ENCODE measurements at places on chromosomes 11 and 22.
A peak's percentile ranks its signal among the peaks of the same experiment; 100 is the strongest.

GRCh38 chr11:26623076-26623659 is 51.1 kb upstream of the MUC15 start:
- DNase-seq = no peak

- DNase-seq = no peak
Observed at GRCh38 chr22:38315823-38316363, 1.3 kb downstream of the CSNK1E start.

- no peak for DNase-seq
Observed at GRCh38 chr11:93542811-93543229, 371 bp downstream of the SMCO4 start.

DNA sequence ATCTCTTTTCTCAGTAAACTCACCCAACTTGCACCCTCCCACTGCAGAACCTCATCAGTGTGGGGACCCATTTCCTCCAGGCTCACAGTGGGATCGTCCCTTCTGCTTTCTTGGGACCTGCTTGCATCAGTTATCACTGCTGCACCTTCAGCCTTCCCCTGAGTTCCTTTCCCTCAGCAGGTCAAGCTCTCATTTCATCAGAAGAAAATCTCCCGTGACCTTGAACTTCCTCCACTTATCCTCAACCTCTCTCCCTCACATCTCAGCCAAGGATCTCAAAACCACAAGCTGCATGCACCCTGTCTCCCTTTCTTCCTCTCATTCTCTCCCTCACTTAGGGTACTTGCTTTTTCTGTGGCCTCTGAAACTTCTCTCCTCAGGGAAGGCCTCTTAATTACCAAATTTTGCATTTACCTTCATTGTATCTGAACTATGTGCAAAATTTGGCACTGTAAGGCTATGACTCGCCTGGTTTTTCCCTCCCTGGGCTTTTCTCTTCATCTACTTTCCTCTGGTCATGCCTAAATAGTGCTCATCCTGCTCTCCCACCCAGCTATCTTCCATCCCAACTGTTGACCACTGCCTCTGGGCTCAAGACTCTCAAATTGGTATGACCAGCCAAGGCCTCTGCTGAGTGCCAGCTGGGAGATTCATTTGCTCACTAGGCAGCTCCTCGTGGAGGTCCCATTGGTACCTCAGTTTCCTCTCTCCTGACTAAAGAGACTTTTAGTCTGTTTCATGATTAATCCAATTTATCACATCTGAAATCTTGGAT is 2.7 kb upstream of the RCE1 start:
- no peak for DNase-seq

DNA sequence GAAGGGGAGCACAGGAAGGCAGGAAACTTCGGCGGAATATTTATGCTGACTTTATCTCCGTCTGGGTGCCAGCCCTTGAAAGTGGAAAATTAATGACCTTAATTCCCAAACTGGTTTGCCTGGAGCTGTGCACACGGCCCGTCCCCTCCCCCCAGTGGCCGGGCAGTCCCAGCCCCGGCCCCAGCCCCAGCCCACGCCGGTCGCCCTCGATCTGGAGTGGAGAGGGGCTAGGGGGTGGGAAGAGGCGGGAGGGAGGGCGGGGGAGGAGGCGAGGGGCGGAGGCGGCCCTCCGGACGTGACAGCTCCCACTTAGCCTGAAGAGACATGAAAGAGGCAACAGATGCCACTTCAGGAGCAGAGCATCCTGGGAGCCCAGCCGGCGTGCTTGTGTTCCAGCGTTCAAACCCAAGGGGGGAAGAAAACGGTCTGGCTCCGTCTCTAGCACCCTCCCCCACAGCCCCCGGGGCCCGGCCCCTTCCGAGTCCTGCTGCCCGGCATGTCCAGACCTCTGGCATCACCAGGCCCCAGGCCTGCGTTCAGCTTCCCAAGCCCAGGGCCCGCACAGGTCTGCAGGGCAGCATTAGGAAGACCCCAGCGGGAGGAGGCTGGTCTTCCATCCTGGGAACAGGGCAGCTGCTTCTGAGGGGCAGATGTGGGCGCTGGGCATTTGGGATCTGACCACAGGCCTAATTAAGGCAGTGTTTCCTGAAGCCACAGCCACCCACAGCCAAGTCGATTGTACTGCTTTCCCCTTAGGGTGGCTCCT is 20.0 kb upstream of the LMO1 start:
- no peak for DNase-seq

GRCh38 chr11:109130910-109131309 is 291.1 kb upstream of the C11orf87 start:
- DNase-seq = no peak

GRCh38 chr11:100908746-100909145 is 220.9 kb downstream of the PGR start:
- DNase-seq = no peak

- DNase-seq = no peak
Observed at GRCh38 chr11:117962826-117963225, 23.4 kb upstream of the IL10RA start.

DNA sequence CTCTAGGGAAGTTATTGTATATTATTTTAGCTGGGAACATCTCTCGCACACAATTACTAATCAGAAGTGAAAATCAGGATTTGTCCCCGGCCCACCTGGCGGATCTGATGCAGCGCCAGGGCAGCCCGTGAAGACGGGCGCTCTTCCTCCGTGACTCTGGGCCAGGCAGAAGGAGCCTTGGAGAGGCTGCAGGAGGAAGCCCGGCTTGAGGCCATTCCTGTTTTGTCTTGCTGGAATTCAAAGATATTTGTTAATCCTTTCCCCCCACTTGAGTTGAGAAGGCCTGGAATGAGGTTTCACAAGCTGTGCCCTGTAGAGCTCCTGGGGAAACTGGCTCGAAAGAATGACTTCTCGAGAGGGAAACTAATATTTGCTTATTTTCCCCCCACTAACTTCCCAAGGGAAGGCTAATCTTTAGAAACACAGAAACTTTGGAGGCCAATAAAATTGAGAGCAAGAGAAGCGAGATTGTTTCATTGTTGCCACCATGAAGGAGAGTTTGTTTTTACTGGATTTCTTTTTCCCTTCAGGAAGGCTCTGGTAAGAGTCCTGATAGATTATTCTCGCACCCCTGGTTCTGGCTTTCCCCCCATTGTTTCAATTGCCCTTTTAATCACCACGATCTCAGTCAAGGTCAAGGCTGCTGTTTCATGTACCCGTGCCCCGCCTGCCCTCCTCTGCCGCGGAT is 92.8 kb upstream of the SEPTIN5 start:
- no peak for DNase-seq

DNA sequence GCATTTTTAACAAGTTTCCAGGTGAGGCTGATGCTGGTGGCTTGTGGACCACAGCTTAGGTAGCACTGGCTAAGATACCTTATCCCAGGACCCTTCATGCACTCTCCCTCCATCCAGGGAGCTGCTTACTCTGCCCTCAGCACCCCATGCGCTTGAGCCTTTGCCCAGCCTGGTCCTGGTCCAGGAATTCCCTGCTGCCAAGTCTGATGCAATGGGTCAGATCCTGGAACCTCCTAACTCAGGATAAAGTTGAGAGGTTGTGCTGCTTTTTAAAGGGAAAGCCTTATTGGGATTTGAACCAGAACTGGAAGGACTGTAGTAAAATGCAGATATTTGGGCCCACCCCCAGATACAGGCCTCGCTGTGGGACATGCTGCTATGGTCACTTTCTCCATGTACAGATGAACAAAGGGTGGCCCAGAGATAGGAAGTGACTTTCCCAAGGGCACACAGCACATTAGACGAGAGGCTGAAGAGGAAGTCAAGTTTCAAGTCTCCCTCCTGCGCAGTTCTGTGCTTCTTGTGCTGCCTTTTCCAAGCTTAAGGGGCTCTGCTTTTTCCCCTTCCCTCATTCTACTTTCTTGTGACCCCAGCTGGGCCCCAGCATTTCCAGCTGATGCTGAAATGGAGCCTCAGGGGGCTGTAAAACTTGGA is 824 bp upstream of the LGALS12 start:
- no peak for DNase-seq

DNA sequence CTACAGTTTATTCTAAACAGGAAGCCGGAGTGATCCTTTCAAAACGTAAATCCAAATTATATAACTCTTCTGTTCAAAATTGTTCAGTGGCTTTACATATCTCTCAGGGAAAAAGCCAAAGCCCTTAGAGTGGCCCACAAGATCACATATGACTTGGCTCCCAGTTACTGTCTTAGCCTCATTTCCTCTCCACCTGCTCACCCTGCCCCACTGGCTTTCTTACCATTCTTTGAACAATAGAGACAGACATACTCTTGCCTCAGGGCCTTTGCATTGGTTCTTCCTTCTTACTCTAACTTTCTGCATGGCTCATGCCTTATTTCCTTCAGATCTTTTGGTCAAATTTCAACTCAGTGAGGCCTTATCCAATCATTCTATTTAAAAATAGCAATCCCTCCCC is 52.1 kb downstream of the STIM1 start:
- DNase-seq = no peak

- no peak for DNase-seq
Observed at GRCh38 chr22:46069521-46070214, 80.7 kb upstream of the PPARA start.

DNA sequence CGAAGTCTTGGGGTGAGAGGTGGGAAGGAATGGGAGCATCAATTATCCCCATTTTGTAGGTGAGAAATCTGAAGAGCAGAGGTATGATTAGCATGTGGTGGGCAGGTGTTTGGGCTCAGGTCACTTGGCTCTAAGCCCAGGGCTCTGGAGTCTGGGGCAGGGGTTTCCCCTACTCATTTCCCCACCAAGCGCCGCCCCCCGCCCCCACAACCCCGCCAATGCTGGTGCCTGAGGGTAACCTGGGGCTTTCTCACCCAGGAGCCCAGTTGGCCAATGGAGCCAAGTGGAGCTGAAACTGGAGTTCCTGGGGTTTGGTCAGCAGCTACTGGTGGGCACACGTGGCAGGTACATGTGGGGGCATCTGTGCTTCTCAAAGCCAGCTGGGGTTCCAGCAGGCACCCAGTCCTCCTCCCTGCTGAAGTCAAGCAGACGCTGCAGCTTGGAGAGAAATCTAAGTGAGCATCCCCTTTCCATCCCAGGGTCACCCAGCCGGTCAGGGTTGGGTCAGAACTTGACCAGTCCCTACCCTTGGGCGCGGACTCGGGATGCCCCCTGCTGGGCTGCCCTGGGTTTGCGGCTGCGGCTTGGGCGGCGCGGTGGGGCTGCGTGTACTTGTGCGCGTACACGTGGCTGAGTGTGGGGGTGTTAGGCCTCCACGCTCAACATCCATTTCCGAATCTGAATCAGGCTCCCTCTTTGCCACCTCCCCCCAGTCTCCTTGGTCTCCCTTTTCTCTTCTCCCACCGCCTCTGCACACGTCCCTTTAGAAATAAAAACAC is 1.7 kb upstream of the CHRM1 start:
- DNase-seq = no peak

GRCh38 chr22:20107951-20108756 is 7.8 kb upstream of the RANBP1 start:
- no peak for DNase-seq

DNA sequence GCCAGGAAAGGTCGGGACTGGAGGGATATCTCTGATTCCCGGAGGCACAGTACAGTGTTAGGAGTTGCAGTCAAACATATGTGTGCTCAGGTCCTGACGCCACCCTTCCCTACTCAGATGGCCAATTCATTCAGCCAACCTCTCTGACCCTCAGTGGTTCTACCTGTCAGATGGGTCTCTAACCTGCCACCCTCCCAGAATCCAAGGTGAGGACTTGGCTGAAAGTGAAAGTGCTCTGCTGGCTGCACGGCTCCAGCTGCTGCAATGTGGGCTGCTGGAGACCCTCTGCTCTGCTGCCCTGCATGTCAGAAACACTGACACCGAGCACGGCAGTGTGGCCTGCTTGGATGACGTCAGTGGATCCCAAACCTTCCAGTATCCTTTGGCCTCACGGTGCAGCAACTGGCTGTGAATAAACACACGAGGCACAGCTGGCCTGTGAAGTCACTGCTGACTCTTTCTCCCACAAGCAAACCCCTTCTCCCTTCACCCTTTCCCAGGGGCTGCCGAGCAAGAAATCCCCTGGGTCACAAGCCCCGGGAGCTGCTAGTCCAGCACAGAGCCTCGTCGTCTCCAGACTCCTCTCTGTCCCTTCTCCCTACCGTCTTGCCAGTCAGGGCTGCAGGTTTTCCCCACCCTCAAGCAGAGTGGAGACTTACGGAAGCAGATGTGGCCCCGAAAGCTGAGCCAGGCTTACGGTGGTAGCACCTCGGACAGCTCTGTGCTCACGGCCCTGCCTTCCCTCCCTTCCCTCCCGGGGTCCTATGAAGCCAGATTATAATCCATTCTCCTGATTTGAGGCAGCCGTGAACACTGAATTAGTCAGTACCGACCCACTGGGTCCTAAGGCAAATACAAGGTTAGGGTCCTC is 24.3 kb downstream of the KIAA0930 start:
- DNase-seq = no peak

DNA sequence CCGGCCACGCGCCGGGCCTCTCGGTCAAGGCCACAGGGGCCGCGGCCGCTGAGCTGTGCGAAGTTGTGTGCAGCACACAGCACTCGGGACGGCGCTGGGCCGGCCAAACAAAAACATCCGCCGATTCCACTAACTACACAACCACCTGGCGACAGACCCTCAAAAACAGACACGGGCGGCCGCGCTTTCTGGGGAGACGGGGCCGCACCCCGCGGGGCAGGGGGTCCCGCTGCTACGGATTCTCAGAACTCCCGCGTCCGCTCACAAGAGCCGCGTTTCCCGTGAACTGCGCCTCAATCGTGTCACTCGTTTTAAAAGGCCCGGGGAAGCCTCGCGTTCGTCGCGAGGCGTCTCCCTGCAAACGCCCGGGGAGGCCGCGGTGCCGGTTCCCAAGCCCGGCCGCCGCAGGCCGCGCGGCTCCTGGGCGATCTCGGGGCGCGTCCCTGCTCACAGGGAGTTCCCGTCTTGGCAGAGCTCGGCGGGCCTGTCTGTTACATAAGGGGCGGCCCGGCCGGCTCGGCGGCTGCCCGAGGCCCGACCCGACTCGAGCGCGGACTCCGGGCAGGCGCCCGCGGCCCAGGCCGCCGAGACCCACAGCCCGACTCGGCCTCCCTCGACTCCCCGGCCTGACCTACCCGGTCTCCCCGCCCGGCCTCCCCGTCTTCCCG is 936 bp downstream of the BRD1 start:
- DNase-seq = peak; percentile 22

GRCh38 chr11:71342951-71343827 is 90.8 kb upstream of the SHANK2 start:
- DNase-seq = no peak

- peak; percentile 22 for DNase-seq
Observed at GRCh38 chr11:34650528-34650927, 29.6 kb downstream of the EHF start.

- no peak for DNase-seq
Observed at GRCh38 chr22:30985561-30986208, 16.6 kb downstream of the TUG1 start.

DNA sequence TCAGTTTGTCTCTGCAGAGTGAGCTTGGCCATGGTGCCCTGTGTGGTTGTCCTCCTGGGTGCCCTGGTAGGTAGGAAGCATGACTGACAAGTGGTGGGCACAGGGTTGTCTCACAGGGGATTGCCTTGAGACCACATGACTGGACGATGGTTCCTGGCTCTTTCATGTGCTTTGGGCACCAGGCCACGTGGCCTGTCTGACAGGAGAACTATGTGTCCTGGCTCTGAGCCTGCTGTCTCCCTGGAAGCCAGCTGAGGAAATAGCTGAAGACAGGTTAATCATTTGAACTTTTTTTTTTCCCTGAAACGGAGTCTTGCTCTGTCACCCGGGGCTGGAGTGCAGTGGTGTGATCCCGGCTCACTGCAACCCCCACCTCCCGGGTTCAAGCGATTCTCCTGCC is 93.2 kb downstream of the LDLRAD3 start:
- no peak for DNase-seq

Data from activated T-cell treated with anti-CD3 and anti-CD28 coated beads for 1 hour (primary cell).